Suppressor macrophage (primary cell): ENCODE measurements at places on chromosomes 11 and 22.

- no peak for DNase-seq
Observed at GRCh38 chr11:2961080-2961479, 31.0 kb downstream of the NAP1L4 start.

- DNase-seq: no peak
Observed at GRCh38 chr11:61480261-61480993, 28.1 kb upstream of the LRRC10B start.

- no peak for DNase-seq
Observed at GRCh38 chr22:45305456-45306075, 4.2 kb upstream of the FAM118A start.

GRCh38 chr11:2205981-2206690 is 34.5 kb upstream of the TH start:
- DNase-seq: no peak

GRCh38 chr11:60158636-60159035 is 24.2 kb downstream of the MS4A6A start:
- DNase-seq: no peak

GRCh38 chr11:134906356-134906955 is 494.4 kb upstream of the B3GAT1 start:
- no peak for DNase-seq

DNA sequence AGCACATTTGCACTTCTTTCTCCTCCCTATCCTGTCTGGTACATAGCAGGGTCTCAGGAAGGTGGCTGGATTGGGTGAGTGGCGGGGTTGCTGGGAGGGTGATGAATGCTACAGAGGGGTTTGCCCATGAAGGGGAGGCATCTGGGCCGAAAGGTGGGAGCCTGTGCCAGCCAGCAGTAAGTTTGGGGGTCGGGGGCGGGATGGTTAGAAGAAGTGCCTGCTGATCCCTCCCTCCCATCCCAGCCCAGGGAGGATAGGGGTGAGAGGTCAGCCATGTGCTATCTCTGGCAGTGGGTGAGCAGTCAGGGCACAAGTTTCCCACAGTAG is 2.8 kb downstream of the CD82 start:
- DNase-seq: no peak

- DNase-seq: peak; percentile 24
Observed at GRCh38 chr11:132278801-132279574, 908.6 kb downstream of the NTM start.

DNA sequence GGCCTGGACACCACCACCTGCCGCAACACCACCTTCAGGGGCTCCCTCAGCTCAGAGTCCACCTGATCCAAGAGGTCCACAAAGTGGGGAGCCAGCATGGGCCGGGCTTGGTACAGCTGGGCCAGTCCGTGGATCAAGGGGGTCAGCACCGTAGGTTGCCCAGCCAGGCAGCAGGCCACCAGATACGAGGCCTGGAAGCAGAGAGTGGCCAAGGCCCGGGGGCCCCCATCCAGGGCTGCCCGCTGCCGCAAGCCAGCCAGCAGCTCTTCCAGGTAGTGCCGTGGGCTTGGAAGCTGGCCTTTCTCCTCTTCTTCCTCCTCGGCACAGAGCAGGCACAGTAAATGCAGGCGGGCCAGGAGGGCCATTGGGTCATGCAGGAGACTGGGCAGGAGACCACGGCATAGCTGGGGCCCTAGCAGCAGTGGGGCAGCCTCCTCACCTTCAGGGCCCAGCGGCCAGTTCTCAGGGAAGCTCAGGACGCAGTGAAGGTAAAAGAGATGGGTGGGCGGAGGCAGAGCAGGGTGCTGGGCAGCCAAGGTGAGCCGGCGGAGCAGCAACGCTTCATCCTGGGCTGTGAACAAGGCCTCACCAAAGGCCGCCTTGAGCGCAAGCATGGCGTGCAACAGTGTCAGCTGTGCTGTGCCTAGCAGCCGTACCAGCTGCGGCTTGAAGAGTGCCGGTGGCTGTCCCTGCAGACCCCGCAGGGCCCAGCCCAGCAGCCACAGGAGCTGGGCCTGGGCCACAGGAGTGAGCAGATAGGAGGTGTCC is 1.7 kb downstream of the AP5B1 start:
- DNase-seq: no peak

- DNase-seq: no peak
Observed at GRCh38 chr11:70828593-70829082, 423.7 kb downstream of the SHANK2 start.

DNA sequence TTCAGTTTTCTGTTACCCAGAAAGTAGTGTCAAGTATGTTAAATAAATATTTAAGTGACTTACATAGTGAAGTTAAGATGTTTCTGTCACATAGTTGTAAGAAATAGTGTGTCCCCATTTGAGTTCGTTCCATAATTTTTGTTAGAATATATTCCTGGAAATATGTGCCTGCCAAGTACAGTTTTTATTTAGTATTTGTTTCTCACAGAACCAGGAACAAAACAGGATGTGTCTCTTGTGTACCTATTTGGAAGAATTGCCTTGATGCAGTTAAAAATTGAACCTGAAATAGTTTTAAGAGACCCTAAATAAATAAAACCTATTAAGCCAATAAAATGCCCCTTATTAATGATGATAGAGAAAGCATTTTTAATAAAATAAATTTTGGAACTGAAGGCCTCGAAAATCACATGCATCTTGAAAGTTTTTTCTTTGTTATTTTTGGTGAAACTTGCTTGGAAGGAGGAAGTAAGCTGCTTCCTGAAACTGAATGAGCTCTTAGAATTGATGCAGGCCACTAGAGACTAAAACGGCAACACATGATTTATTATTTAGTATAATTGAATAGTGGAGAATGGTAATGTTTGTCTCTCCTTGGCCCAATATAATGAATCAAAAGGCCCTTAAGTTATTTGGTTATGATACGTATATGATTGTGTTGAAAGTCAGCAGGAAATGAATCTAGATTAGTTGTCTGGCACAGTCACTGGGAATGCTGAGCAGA is 55.9 kb downstream of the SWAP70 start:
- DNase-seq: peak; percentile 71

DNA sequence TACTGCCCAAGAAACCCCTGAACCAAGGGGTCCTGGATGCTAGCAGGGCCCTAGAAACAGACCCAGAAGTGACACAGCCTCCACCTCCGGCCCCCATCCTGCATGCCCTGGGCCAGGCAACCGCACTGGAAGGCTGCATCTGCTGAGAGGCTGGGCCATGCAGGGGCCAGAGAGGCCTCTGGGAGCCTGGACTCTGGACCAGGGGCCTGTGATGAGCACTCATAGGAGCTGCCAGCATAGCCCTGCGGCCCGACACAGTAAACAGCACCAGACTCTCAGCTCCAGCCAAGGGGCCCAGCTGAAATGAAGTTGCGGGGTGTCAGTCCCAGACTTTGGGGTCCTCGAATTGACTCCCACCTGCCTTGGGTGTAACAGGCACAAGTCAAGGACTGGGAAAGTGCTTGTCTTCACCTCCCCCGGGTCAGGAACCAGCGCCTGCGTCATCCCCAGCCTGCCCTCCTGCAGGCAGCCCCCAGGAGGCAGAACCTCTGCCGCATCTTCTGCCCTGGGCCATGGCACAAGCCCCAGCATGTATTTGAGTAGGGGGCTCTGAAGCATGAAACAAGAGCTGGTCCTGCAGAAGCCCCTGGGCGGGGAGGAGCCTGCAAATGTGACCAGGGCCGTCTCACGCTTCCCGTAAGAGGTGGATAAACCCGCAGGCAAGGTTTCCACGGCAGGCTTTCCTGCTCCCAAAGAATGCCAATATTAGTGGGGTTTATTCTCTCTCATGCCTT is 25.2 kb upstream of the CCND1 start:
- no peak for DNase-seq

- no peak for DNase-seq
Observed at GRCh38 chr11:63876616-63877015, 37.7 kb downstream of the MARK2 start.

GRCh38 chr11:46234311-46234710 is 43.2 kb upstream of the CREB3L1 start:
- no peak for DNase-seq

GRCh38 chr11:96008161-96008720 is 84.3 kb upstream of the MTMR2 start:
- no peak for DNase-seq

GRCh38 chr22:27986459-27986858 is 67.4 kb upstream of the PITPNB start:
- no peak for DNase-seq

DNA sequence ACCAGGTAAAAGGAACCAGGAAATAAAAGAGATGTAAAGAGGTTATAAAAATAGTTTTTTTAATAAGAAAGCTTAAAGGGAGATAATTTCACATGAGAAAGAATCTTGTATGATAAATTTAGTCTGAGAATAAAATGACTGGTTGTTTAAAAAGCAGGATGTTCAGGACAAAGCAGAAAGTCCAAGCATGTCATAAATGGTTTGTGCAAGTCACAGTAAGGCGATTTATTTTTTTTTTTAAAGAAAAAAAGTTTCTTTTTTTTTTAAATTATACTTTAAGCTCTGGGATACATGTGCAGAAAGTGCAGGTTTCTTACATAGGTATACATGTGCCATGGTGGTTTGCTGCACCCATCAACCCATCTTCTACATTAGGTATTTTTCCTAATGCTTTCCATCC is 30.8 kb downstream of the GLYATL2 start:
- DNase-seq: no peak

- peak; percentile 63 for DNase-seq
Observed at GRCh38 chr11:121944556-121945230, 171.3 kb downstream of the BLID start.

- DNase-seq: peak; percentile 39
Observed at GRCh38 chr11:14539982-14540421, 19.8 kb upstream of the PSMA1 start.

DNA sequence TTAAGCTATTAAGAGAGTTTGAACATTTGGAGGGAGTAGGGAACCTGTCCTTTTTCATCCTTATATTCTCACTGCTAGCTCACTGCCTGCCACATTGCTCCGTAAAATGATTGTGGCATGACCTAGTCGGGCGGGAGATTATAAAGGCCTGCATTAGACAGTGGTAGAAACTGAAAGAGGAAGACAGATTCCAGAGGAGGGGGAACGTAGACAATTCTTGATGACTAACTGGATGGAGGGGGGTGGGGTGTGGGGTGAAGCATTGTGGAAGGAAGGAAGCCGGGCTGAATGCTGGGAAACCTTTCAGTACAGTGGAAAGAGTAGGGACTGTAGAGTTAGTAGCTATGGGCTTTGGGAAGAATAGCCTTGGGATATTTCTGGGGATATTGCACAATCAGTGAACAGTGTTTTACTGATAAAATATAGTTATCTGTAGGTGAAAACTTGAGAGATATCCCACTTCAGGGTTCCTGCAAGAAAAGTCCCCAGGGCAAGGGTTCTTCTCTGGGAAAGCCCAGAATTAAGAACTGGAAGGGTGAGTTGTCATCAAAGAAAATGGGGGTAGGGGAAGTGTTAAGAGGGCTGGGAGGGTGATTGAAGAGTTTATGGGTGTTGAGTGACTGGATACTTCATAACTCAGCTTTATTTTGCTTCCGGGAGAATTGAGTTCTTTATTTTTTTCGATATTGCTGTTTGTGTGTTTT is 2.1 kb downstream of the MED15 start:
- DNase-seq: peak; percentile 94

DNA sequence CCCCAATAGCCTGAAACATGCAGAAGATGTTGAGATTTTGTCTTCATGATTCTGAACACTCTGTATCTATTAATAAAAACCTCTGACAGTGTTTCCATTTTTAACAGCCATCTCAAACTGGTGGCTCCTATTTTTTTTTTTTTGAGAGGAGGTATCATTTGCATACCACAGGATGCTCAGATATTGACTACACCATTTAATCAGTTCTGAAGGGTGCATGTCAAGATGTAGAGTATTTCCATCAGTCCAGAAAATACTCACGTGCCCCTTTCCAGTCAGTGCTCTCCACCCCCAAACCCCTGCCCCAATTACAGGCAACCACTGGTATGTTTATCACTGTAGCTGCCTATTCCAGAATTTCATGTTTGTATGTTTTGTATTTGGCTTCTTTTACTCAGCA is 85.3 kb upstream of the SORL1-AS1 start:
- DNase-seq: no peak

DNA sequence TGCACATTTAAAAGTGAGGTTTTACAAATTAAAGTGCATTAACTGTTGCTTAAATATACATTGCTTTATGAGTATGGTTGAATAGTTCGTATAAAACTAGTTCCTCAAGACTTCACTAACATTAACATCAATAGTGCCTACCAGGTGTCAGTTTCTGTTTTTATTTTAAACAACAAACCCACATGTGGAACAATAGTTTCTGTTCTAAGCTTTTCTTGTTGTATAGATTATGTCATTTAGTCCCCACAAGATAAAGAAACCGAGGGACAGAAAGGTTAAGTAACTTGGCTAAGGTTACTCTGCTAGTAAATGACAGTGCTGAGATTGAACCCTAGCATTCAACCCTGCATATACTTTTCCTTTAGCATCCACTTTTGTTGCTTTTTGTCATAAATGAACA is 41.4 kb upstream of the ST14 start:
- DNase-seq: no peak

GRCh38 chr22:31449506-31449905 is 40.1 kb downstream of the EIF4ENIF1 start:
- peak; percentile 16 for DNase-seq

GRCh38 chr11:67268081-67268961 is 2.0 kb downstream of the GRK2 start:
- peak; percentile 95 for DNase-seq

DNA sequence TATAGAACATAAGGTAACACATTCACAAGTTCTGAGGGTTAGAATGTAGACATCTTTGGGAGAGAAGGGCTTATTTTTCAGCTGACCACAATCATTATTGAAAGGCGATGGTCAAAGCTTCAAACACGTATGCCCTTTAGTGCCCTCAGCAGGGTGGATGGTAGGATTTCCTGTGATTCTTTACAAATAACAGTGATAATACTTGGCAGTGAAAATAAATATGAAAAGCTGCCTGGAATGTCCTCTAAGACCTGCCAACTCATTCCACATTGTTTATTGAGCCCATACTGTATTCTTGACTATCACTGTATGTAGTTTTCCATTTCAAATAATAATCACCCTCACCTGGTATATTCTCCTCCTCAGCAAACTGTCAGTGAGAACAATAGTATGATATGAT is 13.7 kb upstream of the MPEG1 start:
- DNase-seq: peak; percentile 23

GRCh38 chr11:9849389-9849788 is 185.5 kb downstream of the SWAP70 start:
- DNase-seq: peak; percentile 37

GRCh38 chr11:132844956-132845696 is 687.2 kb downstream of the OPCML start:
- DNase-seq: no peak

DNA sequence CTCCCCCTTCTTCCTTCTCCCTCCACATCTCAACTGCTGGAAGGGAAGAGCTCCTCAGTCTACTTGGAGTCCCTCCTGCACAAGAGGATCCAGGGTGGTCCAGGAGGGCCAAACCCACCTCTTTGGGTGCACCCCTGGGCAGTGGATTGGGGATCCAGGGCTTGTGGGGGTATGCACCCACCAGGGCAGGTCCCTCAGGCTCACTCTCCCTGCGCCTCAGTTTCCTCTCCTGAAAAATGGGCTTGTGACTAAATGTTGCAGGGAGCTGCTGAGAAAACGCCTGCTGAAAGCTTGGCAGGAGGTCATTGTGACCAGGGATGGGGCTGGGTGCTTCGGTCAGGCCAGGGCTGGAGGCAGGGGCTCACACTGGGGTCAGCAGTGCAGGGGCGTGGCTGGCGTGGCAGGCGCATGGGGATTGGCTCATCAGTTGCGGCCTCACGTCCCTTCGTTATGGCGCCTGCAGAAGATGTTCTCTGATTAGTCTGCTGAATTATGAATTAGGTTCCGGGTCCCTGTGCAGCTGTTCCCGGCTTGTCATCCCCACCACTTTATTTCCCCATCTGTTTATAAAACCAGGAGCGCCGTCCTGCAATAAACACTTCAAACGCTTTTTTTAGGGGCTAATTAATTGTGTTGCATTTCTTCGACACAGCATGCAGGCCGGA is 25.7 kb upstream of the CCDC188 start:
- no peak for DNase-seq
